H1 (cell line): ENCODE measurements at places on chromosomes 2 and 18. TPM values are rescaled to one million over a fixed set of nuclear protein-coding genes. Genes with fewer than 3 reads are reported as not detected.

DNA sequence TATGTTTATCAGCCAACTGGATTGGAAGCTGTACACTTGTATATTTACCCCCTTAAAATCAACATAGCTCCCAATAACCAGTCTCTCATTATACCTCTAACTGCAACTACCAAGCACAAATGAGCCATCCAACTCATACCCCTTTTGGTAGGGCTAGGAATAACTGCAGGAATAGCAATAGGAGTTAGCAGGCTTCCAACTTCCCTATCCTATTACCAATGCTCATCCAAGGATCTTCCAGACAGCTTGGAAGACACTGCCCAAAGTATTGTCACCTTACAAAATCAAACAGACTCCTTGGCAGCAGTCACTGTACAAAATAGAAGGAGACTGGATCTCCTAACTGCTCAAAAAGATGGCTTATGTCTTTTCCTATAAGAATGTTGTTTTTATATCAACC, 61.6 kb downstream of the SLC25A12 start:
- H3K4me3 ChIP-seq, result no peak overlapping the region
- no peaks in the 10 kb centered on the region for H3K27me3 ChIP-seq
- no peak overlapping the region for H3K27ac ChIP-seq
- H3K4me1 ChIP-seq, result no peaks in the 10 kb centered on the region

DNA sequence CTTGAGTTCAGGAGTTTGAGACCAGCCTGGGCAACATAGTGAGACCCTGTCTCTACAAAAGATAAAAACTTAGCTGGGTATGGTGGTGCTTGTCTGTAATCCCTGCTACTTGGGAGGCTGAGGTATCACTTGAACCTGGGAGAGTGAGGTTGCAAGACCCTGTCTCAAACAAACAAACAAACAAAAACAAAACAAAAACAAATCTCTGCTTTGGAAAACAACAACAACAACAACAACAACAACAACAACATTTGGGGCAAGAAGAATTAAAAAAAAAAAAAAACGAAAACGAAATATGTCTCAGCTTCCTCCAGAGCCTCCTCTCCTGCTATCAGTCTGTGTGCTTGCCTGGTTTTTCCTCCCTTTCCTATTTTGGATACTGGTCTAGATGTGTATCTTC, 16.9 kb downstream of the SLC4A1AP start:
- DNase-seq, result no peak
- no peaks in the 10 kb centered on the region for H3K4me1 ChIP-seq
- H3K27ac ChIP-seq, result no peak overlapping the region
- H3K4me3 ChIP-seq, result no peak overlapping the region
- peaks cover 32% of the 10 kb centered on the region for H3K36me3 ChIP-seq

DNA sequence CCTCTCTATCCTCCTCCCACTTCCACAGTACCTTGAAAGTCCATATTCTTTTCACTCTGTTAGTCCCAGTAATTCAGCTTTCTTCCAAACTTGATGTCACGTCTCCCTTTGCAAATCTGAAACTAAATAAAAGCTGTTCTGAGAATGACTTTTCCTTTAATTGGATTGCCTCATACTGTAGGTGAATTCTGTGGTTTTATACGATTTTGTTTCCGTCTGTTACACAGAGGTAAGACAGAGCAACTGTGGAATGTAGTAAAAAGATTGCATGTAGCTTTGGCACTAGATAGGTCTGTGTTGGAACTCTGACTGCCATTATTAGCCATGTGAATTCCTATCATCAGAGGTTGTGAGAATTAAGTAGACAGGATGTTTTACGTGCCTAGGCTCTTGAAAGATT, 25.9 kb downstream of the MALT1 start:
- H3K4me1 ChIP-seq, result no peaks in the 10 kb centered on the region
- H3K4me3 ChIP-seq, result no peak overlapping the region
- DNase-seq, result no peak
- peaks cover 11% of the 10 kb centered on the region; the same call in 1 of the 2 replicates for H3K36me3 ChIP-seq
- H3K27me3 ChIP-seq, result no peaks in the 10 kb centered on the region

DNA sequence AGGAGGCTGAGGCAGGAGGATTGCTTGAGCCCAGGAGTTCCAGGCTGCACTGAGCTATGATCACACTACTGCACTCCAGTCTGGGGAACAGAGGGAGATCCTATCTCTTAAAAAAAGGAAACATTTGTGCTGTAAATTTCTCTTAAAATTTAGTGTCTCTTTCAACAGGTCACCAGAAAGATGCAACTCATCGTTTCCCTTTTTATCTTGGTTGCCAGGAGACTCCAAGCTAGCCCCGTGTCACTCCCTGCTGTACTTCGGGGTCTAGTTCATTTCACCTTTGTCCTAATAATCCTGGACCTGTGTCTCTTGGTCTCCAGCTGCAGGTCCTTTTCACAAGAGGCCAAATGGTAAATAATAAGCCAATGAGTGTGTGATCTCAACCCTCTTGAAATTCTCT, 7.1 kb downstream of the HS1BP3 start:
- no peaks in the 10 kb centered on the region for H3K36me3 ChIP-seq
- DNase-seq, result no peak
- H3K27ac ChIP-seq, result no peak overlapping the region
- H3K4me3 ChIP-seq, result no peak overlapping the region
- H3K27me3 ChIP-seq, result no peaks in the 10 kb centered on the region
- no peaks in the 10 kb centered on the region for H3K4me1 ChIP-seq

GRCh38 chr2:205175831-205176230, 506.5 kb upstream of the NRP2 start:
- no peak overlapping the region for H3K27ac ChIP-seq
- no peak overlapping the region for H3K4me3 ChIP-seq
- DNase-seq, result no peak
- peaks cover 4% of the 10 kb centered on the region for H3K4me1 ChIP-seq

DNA sequence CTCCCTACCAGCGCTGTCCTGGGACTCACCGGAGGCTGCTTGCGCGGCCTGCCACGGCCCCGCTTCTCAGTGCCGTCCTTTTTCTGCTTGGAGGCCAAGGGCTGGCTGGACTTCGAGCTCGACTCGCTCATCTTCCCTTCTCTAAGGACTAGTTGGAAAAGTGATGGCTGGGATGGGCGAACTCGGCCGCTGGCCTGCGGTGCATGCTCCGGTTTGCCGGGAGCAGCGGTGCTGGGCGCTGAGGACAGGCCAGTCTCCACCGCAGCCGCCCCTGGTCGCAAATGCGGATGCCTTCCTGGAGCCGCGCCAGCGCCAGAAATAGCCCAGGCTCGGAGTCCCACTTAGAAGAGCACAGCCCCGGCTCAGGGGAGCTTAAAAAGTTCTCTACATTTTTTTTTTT, 3.1 kb downstream of the C2orf81 start:
- no peak overlapping the region for H3K27ac ChIP-seq
- no peaks in the 10 kb centered on the region for H3K27me3 ChIP-seq
- H3K4me3 ChIP-seq, result no peak overlapping the region
- DNase-seq, result no peak

- peaks cover 3% of the 10 kb centered on the region for H3K4me1 ChIP-seq
- H3K27me3 ChIP-seq, result no peaks in the 10 kb centered on the region
- H3K4me3 ChIP-seq, result no peak overlapping the region
- H3K27ac ChIP-seq, result no peak overlapping the region
- H3K36me3 ChIP-seq, result no peaks in the 10 kb centered on the region; the same call in 1 of the 2 replicates
These were observed 115.7 kb downstream of the MSH2 start for GRCh38 chr2:47518497-47519146.

DNA sequence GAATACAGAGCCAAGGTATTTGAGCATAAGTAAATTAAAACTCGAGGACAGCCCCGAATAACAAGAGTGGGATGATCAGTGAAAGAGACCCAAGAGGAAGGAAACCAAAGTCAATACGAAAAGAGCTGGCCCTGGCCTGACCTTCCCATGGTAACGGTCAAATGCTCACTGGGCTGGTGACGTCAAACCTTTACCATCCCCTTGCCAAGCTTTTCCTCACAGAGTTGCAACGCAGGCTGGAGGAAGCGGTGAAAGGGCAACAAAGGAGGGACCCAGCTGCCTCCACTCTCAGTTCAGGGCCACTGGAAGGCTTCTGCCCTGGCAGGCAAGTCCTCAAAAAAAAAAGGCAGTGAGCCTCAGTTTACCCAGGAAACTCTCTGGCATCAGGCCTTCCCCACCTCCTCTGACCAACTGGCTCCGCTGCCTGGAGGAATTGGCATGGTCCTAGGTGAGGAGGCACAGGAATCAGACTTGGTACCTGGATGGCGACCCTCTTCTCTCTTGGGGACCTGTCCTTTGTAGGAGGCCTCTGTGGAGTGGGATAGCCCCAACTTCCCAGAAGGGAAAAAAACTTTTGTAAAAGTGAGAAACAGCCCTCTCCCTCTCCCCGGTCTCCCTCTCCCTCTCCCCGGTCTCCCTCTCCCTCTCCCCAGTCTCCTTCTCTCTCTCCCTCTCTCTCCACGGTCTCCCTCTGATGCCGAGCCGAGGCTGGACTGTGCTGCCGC, 212.4 kb downstream of the ANAPC1 start:
- H3K27me3 ChIP-seq, result no peaks in the 10 kb centered on the region
- no peaks in the 10 kb centered on the region for H3K36me3 ChIP-seq
- H3K4me3 ChIP-seq, result no peak overlapping the region
- peak; percentile 11 for DNase-seq

Gene AP1S3
- 19.7 and 20.2 TPM in 2 replicates for total RNA-seq

Gene TOGARAM2
- total RNA-seq, result 0.59 and 1.4 TPM in 2 replicates

Gene CFAP221
- 0.36 and 0.71 TPM in 2 replicates for total RNA-seq

Gene AGXT
- not detected in 2 replicates for total RNA-seq
